AG20443 (cell line): ENCODE measurements at places on chromosomes 11 and 22.

- DNase-seq: no peak
Observed at GRCh38 chr11:64597671-64598101, 6.7 kb downstream of the SLC22A12 start.

GRCh38 chr22:30397656-30398635 is 1.1 kb downstream of the SEC14L2 start:
- no peak for DNase-seq

DNA sequence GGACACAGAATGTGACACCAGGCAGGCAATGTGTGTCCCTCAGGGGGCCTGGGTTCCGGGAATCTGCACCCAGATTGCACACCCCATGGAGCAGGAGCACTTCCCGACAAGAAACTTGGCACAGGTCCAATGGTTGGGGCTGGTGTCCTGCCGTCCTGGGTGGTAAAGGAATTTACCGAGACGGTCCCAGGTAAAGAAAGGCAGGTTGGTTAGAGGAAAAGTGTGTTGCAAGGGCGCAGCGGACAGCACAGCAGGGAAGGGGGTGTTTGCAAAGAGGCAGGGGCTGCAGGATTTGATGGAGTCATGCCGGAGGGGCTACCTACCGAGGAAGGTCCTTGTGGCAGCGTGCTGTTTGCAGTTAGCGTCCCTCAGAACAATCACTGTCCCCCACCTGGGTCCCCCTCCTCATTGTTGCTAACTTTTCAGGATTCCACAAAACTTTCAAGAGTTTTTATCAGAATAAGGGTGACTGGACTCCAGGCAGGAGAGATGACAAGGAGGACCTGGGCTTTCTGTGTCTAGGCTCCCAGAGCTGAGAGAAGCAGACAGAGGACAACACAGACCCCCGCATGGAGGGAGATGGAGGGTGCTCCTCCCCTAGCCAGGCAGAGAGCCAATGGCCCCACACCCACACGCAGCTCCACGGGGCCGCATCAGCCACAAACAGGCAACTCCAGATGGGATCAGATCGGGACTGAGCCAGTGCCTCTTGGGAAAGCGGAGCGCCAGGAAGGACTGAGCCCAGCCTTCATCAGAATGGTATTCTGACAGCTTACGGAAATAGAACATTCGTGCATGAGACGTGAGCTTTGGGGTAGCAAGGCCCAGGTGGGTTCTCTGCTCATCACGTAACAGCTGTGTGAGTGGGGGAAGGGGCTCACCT is 1423.9 kb downstream of the BRD1 start:
- DNase-seq: peak; percentile 72

DNA sequence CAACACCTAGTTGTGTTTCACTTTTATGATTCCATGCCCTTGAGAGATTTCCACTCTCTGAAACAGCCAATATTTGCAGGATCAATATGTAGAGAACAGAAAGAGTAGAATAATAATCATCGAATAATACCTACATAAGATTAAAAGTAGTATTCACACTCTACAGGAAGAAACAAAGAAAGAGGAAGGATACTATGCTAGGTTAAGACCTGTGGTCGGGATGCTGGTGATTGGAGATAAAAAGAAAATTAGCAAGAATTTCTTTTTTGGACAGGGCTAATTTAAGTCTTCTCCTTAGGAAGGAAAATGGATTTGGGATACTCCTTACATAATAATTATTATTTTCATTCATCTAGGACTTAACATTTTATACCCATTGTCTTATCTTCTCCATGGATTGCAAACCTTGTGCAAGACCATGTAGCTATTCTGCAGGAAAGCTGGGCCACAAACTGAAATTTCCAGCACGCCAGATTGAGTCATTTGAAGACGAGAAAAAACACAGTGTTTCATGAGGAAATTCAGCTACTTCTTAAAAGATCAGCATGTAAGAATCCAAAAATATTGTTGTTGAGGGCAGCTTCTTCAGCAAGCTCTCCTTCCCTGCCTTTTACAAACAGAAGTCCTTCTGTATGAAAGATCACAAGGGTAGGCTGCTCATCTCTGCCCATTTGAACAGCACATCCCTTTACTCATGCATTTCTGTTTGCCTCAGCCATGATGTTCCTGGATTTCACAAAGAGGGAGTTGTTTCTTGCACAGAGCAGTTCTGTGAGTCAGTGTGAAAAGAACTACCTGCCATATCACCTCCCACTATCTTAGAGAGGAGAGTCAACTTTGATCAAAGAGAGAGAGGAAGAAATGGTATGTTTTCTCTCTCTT is 90.7 kb downstream of the FAM76B start:
- peak; percentile 17 for DNase-seq

DNA sequence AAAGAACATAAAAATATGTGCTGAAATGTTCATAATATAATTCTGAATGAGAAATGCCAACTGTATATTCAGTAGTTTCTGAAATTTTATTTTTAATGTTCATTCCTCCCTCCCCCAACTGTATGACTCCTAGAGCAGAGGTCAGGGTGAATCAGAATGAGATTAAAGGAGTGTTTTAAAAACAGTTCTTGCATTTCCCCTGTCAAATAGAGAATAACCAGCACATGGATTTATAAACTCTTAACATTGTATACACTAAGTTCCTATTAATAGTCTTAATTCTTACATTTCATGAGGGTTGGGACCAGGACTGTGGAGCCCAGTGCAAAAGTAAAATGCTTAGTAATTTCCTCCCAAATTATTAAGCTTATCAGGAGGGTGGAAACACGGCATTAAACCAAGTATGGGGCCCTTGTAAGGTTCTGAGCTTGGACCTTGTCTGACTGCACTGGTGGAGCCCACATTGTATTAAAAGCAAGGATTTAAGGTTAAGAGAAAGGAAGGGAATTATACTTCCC is 474.6 kb upstream of the RAG2 start:
- DNase-seq: no peak
